ENCODE measurements at places on chromosomes 2 and 18. TPM values are rescaled to one million over a fixed set of nuclear protein-coding genes. Genes with fewer than 3 reads are reported as not detected.
A peak's percentile ranks its signal among the peaks of the same experiment; 100 is the strongest.

GRCh38 chr2:1659951-1660565 lies 84.3 kb downstream of the PXDN start:
- no peak for DNase-seq
- no peaks in the 10 kb centered on the region for H3K4me1 ChIP-seq
- no peaks in the 10 kb centered on the region for H3K36me3 ChIP-seq
- H3K4me3 ChIP-seq, result no peak overlapping the region

- no peak overlapping the region for H3K4me3 ChIP-seq
- no peaks in the 10 kb centered on the region for H3K4me1 ChIP-seq
- no peak overlapping the region for H3K27ac ChIP-seq
- no peak for DNase-seq
- no peaks in the 10 kb centered on the region for H3K27me3 ChIP-seq
Observed at GRCh38 chr2:66874411-66874810, 439.5 kb downstream of the MEIS1 start.

GRCh38 chr2:189347540-189347939 lies 93.7 kb upstream of the WDR75 start:
- peaks cover 12% of the 10 kb centered on the region for H3K4me1 ChIP-seq
- no peaks in the 10 kb centered on the region for H3K36me3 ChIP-seq
- no peaks in the 10 kb centered on the region for H3K27me3 ChIP-seq
- H3K4me3 ChIP-seq, result no peak overlapping the region
- DNase-seq, result peak; percentile 47
- H3K27ac ChIP-seq, result no peak overlapping the region

DNA sequence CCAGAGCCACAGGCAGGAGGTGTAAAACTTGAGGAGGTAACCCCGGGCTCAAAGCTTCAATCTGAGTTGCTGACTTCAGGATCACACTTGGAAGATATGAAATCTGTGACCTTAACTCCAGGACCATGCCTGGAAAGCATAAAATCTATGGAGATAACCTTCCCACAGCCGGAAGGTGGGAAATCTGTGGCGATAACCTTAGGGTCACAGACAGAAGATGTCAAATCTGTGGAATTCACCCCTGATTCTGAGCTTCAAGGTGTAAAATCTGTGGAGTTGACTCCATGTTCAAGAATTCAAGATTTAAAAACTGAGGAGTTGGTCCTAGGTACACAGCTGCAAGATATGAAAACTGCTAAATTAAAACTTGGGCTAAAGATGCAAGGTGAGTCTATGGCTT lies 11.6 kb upstream of the ZNF512 start:
- H3K27me3 ChIP-seq, result peaks cover 8% of the 10 kb centered on the region
- H3K4me1 ChIP-seq, result no peaks in the 10 kb centered on the region
- DNase-seq, result no peak
- no peak overlapping the region for H3K27ac ChIP-seq

DNA sequence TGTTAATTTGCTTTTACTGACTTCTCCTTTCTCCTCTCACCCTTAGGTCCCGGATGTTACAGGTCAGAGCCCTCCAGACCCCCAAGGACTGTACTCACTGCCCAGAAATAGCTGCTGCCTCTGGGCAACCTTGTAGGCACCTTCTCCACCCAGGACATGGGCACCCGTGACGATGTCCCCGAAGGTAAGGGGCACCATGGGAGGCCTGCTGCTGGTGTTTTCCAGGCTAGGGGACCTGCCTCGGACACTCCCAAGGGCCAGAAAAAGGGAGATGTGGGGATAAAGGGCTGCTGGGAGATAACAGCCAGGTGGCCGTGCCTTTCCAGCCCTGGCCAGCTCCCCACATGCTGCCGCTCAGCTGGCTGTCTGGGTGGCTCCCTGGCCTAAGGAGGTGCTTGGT lies 13.6 kb downstream of the TOGARAM2 start:
- no peak for DNase-seq
- H3K4me3 ChIP-seq, result no peak overlapping the region
- H3K4me1 ChIP-seq, result peaks cover under 1% of the 10 kb centered on the region
- H3K36me3 ChIP-seq, result no peaks in the 10 kb centered on the region

- no peak overlapping the region for H3K27ac ChIP-seq
- no peaks in the 10 kb centered on the region for H3K36me3 ChIP-seq
- H3K4me3 ChIP-seq, result no peak overlapping the region
- no peak for DNase-seq
Observed at GRCh38 chr2:9097239-9097638, 93.8 kb upstream of the MBOAT2 start.

DNA sequence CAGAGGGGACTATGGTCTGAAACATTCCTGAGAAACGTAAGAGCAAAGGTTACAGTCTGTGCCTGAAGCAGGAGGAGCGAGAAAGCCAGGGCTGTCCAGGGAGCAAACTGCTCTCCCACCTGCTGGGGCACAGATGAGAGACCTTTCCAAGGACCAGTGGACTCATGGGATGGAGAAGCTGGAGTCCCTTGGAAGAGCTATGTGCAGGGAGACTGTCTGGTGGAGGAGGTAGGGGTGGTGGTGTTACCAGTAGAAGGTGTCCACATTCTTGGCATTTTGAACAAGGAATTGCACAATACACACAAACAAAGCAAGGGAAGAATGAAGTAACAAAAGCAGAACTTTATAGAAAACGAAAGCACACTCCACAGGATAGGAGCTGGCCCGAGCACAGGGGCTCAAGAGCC lies 97.9 kb upstream of the CYRIA start:
- no peaks in the 10 kb centered on the region for H3K36me3 ChIP-seq
- no peak overlapping the region for H3K27ac ChIP-seq
- no peaks in the 10 kb centered on the region for H3K27me3 ChIP-seq
- no peak overlapping the region for H3K4me3 ChIP-seq

GRCh38 chr2:129813404-129813803 lies 166.1 kb upstream of the RAB6C start:
- H3K4me1 ChIP-seq, result no peaks in the 10 kb centered on the region
- H3K27me3 ChIP-seq, result no peaks in the 10 kb centered on the region
- no peak overlapping the region for H3K4me3 ChIP-seq
- no peaks in the 10 kb centered on the region for H3K36me3 ChIP-seq
- no peak for DNase-seq

- H3K36me3 ChIP-seq, result no peaks in the 10 kb centered on the region
- H3K27ac ChIP-seq, result no peak overlapping the region
- peaks cover 13% of the 10 kb centered on the region for H3K4me1 ChIP-seq
- H3K27me3 ChIP-seq, result no peaks in the 10 kb centered on the region
- no peak overlapping the region for H3K4me3 ChIP-seq
- no peak for DNase-seq
Observed at GRCh38 chr2:24543252-24543651, 52.2 kb downstream of the NCOA1 start.

DNA sequence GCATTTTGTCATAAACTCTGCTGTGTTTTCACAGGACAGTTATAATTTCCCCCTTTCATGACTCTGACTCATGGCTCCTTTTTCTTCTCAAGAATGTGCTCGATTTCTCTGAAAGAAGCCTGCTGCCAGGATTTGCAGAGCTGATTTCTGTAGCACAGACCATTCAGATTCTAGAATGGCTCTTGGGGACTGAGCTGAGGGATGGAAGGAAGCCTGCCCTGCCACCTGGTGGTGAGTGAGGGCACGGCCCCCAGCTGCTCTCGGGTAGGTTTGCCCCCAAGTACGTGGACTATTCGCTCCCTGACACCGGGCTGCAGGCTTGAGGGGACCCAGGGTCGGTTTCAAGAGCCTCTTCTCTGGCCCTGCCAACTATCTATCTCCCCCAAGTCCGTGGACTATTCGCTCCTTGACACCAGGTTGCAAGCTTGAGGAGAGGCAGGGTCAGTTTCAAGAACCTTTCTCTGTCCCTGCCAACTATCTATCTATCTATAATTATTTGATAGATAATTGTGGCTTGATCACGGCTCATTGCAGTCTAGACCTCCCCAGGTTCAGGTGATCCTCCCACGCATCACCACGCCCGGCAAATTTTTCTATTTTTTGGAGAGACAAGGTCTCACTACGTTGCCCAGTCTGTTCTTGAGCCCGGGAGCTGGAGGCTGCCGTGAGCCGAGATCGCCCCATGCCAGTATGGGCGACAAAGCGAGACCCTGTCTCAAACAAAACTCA lies 1.4 kb upstream of the SMYD5 start:
- no peaks in the 10 kb centered on the region for H3K36me3 ChIP-seq
- H3K4me1 ChIP-seq, result peaks cover 33% of the 10 kb centered on the region
- H3K27ac ChIP-seq, result no peak overlapping the region
- no peaks in the 10 kb centered on the region for H3K27me3 ChIP-seq

GRCh38 chr2:206255003-206255402 lies 19.5 kb upstream of the ZDBF2 start:
- DNase-seq, result no peak
- peaks cover 3% of the 10 kb centered on the region for H3K4me1 ChIP-seq
- peaks cover 15% of the 10 kb centered on the region for H3K27me3 ChIP-seq
- H3K27ac ChIP-seq, result no peak overlapping the region
- no peak overlapping the region for H3K4me3 ChIP-seq
- no peaks in the 10 kb centered on the region for H3K36me3 ChIP-seq

- DNase-seq, result no peak
- no peaks in the 10 kb centered on the region for H3K4me1 ChIP-seq
- no peaks in the 10 kb centered on the region for H3K36me3 ChIP-seq
- H3K4me3 ChIP-seq, result no peak overlapping the region
- H3K27me3 ChIP-seq, result peaks cover 3% of the 10 kb centered on the region
Observed at GRCh38 chr18:12258719-12259705, 4.9 kb downstream of the CIDEA start.

DNA sequence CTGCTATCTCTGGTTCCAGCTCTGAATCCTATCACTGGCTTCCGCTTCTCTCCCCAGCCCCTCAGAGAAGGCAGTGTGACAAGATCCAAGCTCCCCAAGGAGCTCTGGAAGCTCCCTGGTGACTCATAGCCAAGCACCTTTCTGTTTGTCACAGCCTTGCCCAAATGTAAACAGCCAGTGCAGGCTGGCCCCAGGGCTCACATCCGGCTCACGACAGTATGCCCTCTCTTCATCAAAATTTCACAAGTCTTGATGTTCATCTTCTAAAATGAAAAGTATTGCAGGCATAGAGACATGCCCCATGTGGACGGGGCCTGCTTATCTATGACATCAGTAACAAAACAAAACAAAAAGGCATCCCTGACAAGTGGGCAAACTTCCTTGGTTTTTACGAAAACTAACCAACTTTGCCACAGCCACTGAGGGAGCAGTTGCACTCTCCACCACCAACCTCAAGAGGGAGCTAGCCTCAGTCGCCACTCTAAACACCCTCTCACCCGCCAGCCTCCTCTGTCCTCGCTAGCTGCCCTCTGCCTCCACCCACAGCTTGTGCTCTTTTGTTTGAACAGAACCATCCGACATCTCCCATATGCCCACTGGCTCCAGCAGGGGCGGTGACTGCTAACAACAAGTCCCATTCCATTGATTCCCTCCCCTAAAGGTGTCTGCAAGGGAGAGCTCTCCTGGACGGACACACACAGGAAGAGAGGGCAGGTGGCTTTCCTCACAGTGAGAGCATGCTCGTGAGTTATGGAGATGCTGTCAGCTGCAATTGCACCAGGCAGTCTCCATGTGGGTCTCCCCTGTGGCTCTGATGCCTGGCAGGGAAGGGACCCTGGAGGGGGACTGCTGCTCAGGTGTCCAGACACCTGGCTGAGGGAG lies 71.0 kb upstream of the DAPL1 start:
- H3K27ac ChIP-seq, result no peak overlapping the region
- H3K4me1 ChIP-seq, result no peaks in the 10 kb centered on the region
- no peak overlapping the region for H3K4me3 ChIP-seq
- H3K27me3 ChIP-seq, result no peaks in the 10 kb centered on the region
- H3K36me3 ChIP-seq, result no peaks in the 10 kb centered on the region

DNA sequence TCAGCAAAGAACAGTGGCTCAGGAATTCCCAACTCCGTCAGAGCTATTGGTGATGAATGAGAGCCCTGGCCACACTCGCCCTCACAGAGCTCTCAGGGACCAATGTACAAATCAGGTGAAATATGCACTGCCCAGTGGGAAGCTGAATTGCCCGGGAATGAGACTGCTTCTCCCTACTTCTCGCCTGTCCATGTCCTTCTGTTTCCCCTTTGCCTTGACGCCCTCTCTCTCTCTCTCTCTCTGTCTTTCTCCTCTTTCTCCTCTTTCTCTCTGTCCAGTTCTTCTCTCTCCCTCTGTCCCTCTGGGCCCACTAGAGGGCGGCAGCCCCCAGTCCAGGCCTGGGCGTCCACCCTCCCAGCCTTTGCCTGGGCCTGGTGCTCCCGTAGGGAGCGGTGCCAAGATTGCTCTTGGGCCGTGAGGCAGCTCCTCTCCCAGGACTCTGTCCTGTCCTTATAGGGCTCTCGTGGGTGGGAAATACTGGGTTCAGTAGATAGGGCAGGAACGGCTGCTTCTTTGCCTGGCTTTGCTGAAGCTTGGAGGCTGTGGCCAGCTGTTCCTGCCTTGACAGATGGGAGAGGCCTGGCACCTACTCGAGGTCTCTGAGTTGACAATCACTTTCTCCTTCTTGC lies 28.4 kb upstream of the PUM2 start:
- no peak overlapping the region for H3K4me3 ChIP-seq
- no peaks in the 10 kb centered on the region for H3K27me3 ChIP-seq
- no peak for DNase-seq
- H3K36me3 ChIP-seq, result no peaks in the 10 kb centered on the region
- no peak overlapping the region for H3K27ac ChIP-seq

- no peaks in the 10 kb centered on the region for H3K36me3 ChIP-seq
- H3K27me3 ChIP-seq, result no peaks in the 10 kb centered on the region
- no peaks in the 10 kb centered on the region for H3K4me1 ChIP-seq
- no peak for DNase-seq
- H3K27ac ChIP-seq, result no peak overlapping the region
- H3K4me3 ChIP-seq, result no peak overlapping the region
Observed at GRCh38 chr2:220072669-220073220, 445.3 kb downstream of the SLC4A3 start.

DNA sequence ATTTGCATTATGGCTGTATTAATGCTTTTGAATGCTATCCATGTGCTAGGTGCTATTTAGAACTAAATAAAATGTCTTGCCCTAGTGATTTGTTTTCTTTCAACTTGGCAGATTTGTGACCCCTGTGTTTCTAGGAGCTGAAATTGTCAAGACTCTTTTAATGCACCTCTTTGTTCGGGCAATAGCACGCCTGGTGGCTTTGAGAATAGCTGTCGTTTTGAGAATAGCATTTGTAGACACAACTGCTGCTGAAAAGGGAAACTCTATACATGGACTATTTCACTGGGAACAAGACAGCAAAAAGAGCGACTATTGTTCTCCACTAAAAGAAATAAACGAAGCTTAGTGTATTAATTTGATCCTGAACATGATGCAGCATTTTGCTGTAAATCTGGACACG lies 352.1 kb upstream of the ZNF521 start:
- H3K27me3 ChIP-seq, result no peaks in the 10 kb centered on the region
- H3K36me3 ChIP-seq, result no peaks in the 10 kb centered on the region
- no peak overlapping the region for H3K27ac ChIP-seq
- H3K4me1 ChIP-seq, result no peaks in the 10 kb centered on the region
- H3K4me3 ChIP-seq, result no peak overlapping the region

IL1F10 gene
- not detected for total RNA-seq

INPP1 gene
- total RNA-seq, result 3.2 TPM

TEX44 gene
- not detected for total RNA-seq

DES gene
- not detected for total RNA-seq

LNPK gene
- 30.4 TPM for total RNA-seq

GKN2 gene
- total RNA-seq, result not detected

Data from CD4-positive, alpha-beta memory T cell (primary cell).